ENCODE measurements at places on chromosomes 16 and 17.

DNA sequence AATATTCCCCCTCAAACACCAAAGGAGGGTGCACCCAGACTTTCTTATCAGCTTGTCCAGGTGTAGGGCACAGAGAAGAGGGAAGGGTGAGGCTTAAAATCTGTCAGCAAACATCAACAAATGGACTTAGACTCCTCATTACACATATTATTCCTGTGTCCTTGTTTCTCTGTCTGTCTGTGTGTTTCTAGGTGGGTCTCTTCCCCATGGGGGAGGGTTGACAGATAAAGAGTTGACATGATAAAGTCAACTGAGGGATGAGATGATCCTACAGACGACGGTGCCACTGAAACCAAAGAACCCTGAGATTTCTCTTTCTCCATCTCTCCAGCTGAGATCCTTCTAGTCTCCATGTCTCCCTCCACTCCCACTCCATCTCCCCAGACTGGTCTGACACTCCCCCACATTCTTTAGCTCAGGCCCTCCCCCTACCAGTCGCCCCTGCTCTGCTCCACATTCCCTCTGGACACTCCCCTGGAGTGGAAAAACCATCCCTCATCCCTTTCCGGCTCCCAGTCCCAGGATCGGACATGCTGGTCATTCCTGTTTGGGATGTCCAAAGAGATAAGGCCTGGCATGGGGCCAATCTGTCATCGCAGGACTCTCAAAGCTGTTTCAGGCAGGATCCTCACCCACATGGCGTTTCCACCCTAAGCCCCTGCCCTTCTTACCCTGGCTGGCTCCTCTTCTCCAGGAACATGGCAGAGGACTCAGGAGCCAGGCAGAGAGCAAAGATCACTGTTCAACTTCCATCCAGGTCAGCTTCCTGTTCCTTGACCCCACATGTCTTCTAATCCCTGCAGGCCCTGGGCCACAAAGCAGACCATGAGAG, 2.9 kb upstream of the ITGA3 start:
- DNase-seq = peak; percentile 61

DNA sequence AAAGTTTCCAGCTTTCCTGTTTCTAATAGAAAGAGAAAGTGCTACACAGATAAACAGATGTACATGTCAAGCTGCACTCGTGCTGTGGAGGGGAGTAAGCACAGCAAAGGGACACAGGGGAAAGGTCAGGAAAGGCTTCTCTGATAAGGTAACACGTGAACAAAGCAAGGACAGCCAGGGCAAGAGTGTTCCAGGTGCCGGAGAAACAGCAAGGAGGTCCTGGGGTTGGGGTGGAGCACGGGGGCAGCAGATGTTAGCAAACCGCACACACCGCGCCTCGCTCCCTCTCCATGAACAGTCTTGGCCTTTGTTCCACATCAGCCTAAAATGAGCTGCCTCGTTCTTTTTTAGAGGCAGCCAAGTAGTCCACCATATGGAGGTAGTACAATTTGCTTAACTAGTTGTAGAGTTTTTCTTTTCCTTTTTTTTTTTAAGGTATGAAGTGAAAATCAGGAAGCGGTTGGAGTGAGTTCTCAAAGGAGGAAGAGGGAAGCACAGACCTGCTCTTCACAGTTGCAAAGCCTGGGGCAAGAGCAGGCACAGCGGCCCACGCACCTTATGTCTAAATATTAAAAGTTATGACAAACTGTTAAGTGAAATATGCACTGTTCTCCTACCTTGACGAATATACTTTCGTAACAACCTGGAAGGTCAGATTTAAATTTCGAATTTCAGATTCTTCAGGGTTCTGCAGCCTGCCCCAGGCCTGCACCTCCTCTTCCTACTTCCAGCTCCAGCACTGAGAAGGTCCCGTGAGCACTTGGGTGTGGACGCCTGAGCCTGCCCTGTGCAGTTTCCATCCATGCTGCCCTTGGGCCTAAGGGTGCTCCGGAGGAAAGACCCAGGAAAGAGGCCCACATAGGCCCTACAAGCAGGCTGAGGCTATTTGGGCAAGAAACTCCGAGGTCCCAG, 41.5 kb upstream of the RPH3AL start:
- no peak for DNase-seq

- DNase-seq = peak; percentile 85
Observed at GRCh38 chr16:70715860-70716357, 30.1 kb upstream of the MTSS2 start.

- DNase-seq = peak; percentile 78
Observed at GRCh38 chr17:3827124-3827773, 18.8 kb downstream of the NCBP3 start.

- no peak for DNase-seq
Observed at GRCh38 chr17:40828454-40829044, 6.1 kb upstream of the KRT10 start.

GRCh38 chr17:48530208-48530886, 464 bp downstream of the HOXB1 start:
- DNase-seq = no peak

DNA sequence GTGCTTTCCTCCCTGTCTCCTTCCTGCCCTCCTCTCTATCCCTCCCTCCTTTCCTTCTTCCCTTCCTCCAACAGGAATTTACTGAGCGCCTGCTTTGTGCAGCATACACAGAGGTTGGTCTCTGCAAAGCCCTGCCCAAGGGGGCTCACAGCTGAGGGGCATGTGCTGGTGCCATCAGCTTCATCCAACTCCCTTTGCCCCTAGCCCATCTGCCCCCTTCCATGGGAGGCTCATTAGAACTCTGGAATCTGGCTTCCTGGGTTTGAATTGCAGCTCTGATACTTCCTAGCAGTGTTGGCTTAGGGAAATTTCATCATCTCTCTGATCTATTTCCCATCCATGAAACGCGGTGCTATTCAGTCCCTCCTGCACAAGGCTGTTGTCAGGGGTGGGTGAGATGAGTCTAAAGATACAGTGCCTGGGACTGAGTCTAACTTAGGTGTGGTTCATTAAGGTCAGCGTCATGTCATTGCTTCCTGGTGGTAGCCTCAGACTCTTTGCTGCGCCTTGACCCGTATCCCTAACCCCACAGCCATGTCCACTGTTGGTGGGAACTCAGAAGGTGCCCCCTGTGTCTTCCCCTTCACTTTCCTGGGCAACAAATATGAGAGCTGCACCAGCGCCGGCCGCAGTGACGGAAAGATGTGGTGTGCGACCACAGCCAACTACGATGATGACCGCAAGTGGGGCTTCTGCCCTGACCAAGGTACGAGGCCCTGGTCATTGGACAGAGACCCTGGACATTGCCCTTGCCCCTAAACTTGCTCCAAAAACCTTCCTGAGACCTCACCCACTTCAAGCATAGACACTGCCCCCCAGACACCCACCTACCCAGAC, 10.3 kb downstream of the MMP2 start:
- DNase-seq = no peak
